ENCODE measurements at places on chromosomes 7 and 10. TPM values are rescaled to one million over a fixed set of nuclear protein-coding genes. Genes with fewer than 3 reads are reported as not detected.
A peak's percentile ranks its signal among the peaks of the same experiment; 100 is the strongest.

The VAX1 gene
- total RNA-seq, result 0.27 TPM

The GSDME gene
- total RNA-seq, result 25.5 TPM

GRCh38 chr7:47482013-47482875, 99.7 kb downstream of the TNS3 start:
- DNase-seq, result peak; percentile 92

GRCh38 chr7:90841759-90842429, 245.8 kb downstream of the CDK14 start:
- no peak for DNase-seq

GRCh38 chr7:122972056-122972455, 23.4 kb downstream of the TAS2R16 start:
- DNase-seq, result no peak

DNA sequence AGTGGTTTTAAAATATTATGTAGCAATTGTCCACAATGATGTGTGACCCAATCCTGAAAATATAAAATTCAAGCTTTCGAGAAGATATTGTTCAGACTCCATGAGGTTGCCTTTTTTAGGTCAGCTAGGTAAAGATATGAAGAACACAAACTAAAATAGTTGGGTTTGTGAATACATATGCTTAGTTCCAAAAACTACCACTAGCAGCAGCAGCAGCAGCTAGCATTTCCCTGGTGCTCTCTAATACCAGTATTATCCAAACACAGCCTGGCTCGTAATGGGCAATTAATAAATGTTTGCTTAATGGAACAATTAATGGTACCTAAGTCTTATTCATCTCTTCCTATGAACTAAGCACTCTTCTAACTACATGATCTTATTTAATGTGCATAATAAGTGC, 362.5 kb downstream of the MALRD1 start:
- no peak for DNase-seq
